ENCODE measurements at places on chromosomes 3 and 15.

GRCh38 chr3:46146021-46146420 lies 62.1 kb downstream of the CCR1 start:
- no peak for ATAC-seq

DNA sequence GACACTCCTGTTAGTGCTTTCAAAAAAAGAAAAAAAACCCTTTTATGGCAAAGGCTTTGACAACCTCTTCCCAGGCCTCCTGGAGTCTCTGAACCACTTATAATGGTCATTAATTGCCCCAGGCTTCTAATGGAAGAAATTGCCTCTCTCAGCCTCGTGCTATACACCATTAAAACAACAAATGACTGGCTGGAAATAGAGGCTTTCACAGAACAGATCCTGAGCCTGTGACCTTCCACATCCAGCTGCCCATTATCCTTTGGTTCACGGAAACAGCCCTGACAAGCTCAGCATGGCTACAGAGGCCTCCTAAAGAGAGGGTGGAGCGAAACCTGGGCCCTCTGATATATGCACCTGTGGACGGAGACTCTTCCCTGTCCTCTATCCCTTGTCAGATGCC lies 26.8 kb upstream of the MKRN3 start:
- no peak for ATAC-seq

- no peak for ATAC-seq
Measured at GRCh38 chr15:92044203-92044909, 190.8 kb downstream of the SLCO3A1 start.

DNA sequence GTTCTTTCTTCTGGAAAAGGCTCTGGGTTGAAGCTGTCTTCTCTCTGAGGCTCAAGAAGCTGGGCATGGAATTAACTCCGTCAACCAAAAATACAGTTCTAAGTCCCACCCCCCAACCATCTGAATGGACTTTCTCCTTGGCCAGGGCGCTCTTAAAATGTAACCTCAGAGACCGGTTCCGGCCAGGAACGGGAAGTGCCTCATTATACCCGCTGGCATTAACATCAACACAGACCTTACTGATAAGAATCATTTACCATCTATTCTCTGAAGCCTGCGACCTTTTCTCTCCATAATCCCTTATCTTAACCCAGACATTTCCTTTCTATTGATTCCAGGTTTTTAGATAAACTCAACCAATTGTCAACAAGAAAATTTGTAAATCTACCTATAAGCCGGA lies 64.7 kb downstream of the ATP1B3 start:
- ATAC-seq, result no peak

DNA sequence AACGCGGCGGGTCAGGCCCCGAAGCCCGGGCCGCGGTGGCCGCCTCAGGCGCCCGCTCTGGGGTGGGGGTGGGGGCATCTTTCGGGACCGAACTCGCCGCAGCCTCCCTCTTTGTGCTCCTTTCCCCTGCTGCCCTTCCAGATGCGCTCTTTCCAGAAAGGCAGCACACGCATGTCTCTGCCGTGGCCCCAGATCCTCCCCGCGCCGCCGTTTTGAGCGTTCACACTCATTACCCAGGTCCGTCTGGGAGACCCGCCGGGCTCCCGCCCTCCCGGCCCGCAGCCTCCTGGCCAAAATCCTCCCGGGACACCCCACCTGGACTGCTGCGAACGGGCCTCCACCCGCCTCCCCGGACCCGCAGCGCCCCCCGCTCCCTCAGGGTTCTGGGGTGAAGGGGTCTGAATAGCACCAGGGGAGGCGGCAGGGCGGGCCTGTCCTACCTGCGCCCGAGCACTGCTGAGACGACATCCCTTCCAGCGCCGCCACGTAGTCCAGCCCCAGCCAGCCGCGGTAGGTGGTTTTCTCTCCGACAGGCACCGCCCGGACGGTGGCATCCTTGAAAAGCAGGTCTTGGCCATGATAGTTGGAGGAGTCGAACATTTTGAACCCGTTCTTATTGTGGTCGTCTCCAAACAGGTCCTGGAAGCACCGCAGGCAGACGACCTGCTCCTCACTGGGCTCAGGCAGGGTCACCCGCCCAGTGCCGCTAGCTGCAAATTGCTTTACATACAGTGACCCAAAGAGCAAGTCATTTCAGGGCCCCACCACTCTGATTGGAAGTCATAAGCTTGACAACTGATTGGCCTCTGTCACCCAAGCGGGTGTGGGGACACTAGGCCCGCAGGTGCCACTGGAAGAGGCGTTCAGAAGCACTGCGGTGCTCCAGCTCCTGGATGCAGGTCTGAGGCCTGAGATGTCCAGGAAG lies 25.9 kb downstream of the MELTF start:
- no peak for ATAC-seq

DNA sequence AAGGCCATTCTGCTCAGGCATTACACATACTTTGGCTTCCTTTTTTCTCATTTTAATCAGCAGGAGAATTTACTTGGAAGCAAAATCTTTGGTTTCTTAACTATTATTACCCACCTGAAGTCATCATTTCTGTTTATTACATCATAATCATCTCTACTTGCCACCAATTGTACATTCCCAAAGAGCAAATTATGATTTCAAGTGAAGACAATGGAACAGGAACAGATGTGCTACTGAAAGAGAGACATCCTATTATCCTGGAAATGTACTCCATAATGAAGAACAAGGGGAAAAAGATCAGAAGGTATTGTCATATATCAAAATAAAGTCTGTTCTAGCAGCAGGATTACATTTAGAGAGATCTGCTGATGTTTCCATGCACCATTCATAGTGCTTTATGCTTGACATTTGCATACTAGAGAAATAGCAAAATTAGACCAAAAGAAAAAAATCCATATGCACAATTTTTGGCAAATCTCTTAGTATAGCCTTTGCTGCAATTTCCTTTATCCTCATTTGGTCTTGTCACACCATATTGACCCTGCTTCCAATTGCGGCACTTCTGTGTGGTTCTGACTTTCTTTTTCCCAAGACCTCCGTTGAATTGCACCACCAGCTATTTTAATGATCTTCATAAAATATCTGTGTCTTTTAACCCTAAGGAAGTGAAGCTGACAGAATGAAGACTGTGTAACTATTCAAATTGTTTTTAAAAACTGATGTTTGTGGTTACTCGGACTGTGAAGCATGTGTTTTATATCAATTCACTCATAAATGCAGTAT lies 683.8 kb downstream of the ZNF385D start:
- no peak for ATAC-seq

- peak; percentile 96 for ATAC-seq
Measured at GRCh38 chr3:9778143-9779074, 8.7 kb upstream of the CAMK1 start.

DNA sequence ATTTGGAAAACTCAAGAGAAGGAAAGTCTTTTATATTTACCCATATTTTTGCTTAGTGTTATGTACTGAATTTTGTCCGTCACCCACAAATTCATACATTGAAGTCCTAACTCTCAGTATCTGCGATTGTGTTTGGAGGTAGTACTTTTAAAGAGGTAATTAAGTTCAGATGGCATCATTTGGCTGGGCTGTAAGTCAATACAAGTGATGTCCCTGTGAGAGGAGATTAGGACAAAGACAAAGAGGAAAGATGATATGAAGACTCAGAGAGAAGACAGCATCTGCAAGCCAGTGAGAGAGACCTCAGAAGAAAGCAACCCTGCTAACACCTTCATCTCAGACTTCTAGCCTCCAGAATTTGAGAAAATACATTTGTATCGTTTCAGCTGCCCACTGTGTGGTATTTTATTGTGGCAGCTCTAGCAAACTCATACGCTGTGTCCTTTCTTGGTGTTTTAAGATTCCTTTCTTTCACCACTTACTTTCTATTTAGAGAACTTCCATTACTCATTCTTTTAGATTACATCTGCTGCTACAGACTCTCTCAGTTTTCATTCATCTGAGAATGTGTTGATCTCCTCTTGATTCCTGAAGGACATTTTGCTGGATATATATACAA lies 17.0 kb downstream of the LRCH3 start:
- peak; percentile 36 for ATAC-seq

DNA sequence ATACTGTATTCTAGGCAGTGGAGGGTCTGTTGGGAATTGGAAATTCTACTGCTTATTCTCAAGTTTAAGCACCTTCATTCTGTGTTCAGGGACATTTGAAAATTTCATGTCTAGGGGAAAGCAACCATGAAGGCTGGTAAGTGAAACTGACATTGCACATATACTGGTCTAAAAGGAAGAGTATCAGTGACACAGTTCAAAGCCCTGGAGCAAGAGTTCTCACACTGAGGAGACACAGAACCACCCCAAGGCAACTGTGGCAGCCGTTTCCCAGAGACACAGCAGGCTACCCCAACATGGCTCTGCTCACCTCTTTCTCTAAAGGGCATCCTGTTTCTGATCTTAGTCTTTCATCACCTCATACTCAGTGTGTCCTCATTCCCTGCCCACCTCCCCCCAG lies 67.5 kb downstream of the KCNMB2 start:
- no peak for ATAC-seq

DNA sequence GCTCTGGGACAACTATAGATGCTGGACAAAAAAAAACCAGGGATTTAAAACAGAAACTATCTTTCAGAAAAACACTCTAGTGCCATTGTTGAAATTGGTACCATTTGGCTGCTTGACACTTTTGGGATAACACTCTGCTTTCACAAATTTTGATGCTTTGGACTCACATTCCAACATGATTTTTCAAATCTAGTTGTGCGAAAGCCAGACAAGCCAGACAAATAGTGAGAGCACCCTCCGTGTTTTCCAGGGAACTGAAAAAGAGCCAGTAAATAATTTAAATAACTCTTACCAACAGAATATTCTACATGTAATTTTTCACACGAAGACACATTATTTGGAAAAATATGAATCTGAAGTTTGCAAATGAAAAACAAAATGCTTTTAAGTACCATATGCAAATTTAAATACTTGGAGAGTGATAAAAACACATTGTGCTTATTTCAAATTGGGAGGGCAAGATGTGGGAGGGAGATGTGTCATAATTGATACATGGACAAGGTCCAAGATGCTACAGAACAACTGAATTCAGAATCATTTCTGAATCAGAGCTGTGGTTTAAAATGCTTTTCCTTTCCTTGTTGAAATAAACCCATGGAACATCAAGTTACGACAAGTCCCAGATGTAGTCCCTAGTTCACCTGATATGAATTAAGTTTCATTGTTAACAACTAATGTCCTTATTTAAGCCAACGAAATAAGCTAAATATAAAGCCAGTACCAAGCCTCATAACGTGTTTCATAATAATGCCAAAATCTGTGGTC lies 144.2 kb upstream of the SOX2 start:
- ATAC-seq, result no peak

- ATAC-seq, result peak; percentile 7
Measured at GRCh38 chr15:98648654-98649471, 524 bp downstream of the IGF1R start.

GRCh38 chr15:73338058-73338457 lies 30.7 kb downstream of the HCN4 start:
- ATAC-seq, result no peak

- no peak for ATAC-seq
Measured at GRCh38 chr3:114451561-114452018, 157.8 kb downstream of the TIGIT start.

DNA sequence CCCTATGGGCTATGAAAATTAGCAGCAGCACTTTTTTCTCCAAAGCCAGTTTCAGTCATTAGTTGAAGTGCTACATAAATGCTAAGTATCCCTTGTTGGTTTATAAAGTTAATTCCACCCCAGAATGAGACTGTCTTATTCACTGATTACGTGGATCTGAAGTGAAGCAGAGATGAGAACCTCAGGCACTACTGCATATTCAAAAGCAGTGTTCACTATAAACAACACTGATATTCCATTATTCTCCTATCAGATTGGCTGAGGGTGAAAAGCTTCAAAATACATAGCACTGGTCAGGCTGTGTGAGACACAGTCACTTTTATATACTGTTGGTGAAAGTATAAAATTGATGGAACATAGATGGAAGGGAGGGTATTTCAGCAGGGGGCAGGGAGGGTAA lies 395.7 kb upstream of the RARB start:
- ATAC-seq, result no peak

GRCh38 chr3:184155644-184156521 lies 706 bp downstream of the DVL3 start:
- ATAC-seq, result peak; percentile 60

DNA sequence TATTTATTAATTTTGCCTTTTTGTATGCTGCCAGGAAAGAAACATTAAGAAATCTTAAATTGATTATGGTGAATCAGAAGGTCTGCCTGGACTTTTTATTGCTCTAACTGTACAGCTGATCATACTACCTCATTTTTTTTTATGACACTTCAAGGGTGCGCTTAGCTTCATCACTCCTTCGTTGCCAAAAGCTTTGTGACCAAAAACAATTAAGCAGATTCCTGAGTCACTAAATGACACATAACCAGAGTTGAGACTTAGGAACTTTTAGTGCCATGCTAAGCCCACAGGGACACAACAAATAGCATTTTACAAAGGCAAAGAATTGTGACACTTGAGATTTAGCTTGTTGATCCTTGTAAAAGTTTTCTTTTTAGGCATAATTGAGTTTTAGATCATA lies 4.9 kb downstream of the ADIPOQ start:
- no peak for ATAC-seq

- ATAC-seq, result no peak
Measured at GRCh38 chr15:57550640-57551039, 41.1 kb upstream of the MYZAP start.

- ATAC-seq, result no peak
Measured at GRCh38 chr3:140748903-140749302, 71.0 kb downstream of the TRIM42 start.
